ENCODE measurements at places on chromosomes 6 and 20. TPM values are rescaled to one million over a fixed set of nuclear protein-coding genes. Genes with fewer than 3 reads are reported as not detected.
A peak's percentile ranks its signal among the peaks of the same experiment; 100 is the strongest.

DNA sequence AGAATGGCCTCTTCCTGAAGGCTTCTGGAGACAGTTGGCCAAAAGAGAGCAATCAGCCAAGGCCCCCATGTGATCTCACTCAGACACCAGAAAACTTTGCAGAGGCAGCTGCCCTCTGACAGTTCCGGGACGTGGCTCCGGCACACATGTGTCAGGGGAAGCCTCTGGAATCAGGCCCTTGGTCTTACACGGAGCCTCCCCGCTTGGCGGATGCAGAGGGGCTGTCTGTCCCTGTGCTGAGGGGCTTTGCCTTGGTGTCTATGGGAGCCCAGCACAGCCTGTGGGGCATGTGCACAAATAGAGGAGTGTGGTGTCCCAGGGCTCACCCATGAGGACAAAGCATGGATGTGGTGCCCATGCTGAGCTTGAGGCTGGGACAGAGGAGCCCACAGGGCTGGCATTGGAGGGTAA, 13.8 kb downstream of the SIGLEC1 start:
- peak; percentile 84 for DNase-seq

The TBC1D32 gene
- polyA plus RNA-seq = 5.1 TPM

GRCh38 chr6:42404484-42404883, 47.2 kb downstream of the TRERF1 start:
- DNase-seq = peak; percentile 23

The SMOC2 gene
- polyA plus RNA-seq = 81.6 TPM

DNA sequence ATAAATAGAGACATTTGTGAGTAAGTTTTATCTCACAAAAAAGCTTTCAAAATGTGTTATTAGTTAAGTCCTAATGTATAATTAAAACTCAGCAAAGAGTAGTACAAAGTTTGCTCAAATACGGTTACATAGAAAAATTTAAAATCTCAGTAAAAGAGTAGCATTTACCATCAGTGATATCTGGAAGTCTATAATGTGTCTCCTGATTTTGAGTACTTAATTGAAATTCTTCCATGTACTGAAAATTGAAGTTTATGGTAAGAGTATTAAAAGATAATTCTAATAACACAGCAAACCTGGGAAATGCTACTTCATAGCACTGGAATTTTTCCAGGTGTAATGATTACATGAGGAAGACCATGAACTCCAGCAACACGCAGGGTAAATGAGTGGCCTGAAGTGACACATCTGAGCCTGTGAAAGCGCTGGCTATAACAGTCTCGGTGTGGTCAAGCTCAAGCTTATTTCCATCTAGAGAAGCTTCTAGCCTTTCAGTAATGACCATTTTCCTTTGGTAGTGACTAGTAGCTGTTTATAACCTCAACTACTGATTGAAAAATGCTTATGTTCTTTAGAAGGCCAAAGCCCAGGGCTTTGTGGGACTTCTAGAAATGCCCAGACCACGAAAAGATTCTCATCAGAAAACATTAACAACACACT, 203.2 kb downstream of the ISM1 start:
- no peak for DNase-seq

The CNR1 gene
- 0.27 TPM for polyA plus RNA-seq

GRCh38 chr6:54010340-54011276, 100.6 kb upstream of the MLIP start:
- DNase-seq = peak; percentile 86

DNA sequence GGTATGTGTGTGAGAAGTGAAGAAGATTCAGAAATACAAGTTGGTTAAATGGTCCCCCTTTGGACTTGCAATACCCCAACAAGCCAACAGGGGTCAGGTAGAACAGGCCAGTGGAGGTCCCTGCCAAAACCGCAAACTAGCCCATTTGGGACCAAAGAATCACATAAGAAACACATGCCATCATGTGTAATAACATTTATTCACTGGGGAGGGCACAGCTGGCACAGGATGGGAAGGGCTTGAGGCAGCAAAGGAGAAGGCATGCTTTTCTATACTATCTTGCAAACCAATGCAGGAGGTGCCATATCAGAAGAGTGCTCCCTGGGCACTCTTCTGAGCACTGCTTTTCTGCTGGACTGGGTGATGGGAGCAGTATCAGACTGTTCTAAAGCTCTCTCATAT, 116.1 kb upstream of the TRAF3IP2 start:
- DNase-seq = peak; percentile 68

DNA sequence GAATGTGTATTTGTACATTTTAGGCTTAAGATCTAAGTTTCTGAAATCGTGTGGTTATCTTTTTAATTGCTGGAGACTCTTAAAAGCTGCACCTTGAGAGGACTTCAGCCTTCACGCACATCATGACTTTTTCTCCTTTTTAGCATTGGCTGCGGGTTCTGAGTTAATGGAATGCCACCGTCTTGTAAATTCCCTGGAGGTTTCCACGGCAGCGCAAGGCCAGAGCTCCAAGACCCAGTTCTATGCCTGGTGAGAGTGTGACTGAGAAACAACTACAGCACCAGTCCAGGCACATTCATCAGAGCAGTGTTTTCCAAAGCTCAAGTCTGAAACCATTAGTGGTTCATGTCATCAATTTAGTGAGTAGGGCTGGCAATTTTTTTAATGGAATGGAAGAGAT, 23.0 kb downstream of the PRR18 start:
- DNase-seq = no peak

DNA sequence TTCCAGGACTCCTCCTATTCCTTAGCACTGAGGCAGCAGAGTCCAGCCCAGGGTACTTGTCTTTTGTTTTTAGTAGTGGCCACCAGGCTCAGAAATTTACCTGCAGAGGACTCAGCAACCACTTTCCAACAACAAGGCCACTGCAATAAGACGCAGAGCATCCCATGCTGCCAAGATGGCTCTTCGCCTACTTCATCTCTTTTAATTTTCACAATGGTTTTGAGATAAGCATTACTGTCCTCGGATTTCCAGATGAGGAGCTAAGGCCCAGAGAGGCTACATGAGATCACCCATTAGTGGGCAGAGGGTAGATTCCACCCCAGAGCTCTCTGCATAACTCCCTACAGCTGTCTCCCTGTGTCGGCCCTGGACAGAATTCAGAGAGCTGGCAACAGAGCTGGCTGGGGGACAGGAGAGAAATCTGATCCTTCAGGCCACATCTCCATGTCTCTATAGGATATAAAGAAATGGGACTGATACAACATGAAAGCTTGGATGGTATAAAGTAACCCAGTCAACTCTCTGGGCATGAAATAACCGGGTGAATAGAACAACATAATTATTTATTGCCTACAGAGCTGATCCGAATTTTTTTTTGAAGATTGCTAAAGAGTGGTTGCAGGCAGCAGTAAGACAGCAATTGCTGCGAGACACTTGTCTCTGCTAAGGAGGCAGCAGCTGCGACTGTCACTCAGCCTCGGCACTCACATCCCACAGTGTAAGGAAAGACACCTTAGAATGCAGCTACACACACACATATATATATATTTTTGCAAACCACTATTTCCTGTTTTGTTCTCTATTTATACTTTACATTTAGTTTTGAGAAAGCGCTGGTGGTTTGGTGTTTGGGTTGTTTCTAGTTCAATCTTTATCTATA, 37.2 kb downstream of the SCML4 start:
- peak; percentile 89 for DNase-seq

DNA sequence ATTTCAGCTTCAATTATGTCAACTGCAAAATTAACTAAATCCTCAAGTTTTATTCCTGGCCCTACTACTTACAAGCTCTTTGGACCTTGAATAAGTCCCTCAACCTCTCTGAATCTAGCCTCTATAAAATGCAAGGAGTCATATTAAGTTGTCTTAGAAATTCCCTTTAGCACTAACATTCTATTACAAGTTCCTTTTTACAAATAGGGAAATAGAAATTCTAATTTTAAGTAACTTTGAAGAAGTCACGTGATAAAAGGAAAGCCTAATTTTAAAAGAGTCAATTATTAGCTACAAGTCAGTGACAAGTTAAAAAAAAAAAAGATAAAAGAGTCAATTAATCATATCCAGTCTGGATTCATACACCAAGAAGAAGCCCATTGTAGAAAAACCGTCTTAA, 24.6 kb upstream of the GTF3C6 start:
- no peak for DNase-seq
